ENCODE measurements at places on chromosomes 1 and 21. TPM values are rescaled to one million over a fixed set of nuclear protein-coding genes. Genes with fewer than 3 reads are reported as not detected.
A peak's percentile ranks its signal among the peaks of the same experiment; 100 is the strongest.

RAB29 gene
- 3.0 TPM for total RNA-seq

DNA sequence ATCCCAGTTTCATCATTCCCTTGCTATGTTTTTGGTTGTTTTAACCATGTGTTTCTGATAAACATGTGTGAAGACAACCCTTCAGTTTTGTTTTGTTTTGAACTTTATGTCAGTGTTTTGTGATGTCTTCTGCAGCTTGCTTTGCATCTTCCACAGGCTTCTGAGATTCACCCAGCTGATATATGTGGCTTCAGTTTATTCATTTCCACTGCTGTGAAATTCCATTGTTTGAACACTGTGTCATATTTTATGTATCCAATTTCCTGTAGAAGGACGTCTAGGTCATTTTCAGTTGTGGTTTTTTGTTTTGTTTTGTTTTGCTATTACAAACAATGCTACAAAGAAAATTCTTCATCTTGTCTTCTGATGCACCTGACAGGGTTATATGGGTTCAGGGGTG, 27.2 kb upstream of the SLC26A9 start:
- no peak overlapping the region for H3K27ac ChIP-seq
- peaks cover 2% of the 10 kb centered on the region for H3K4me1 ChIP-seq
- no peaks in the 10 kb centered on the region for H3K36me3 ChIP-seq
- no peak overlapping the region for H3K4me3 ChIP-seq
- DNase-seq: no peak

KPNA6 gene
- 27.7 TPM for total RNA-seq

DNA sequence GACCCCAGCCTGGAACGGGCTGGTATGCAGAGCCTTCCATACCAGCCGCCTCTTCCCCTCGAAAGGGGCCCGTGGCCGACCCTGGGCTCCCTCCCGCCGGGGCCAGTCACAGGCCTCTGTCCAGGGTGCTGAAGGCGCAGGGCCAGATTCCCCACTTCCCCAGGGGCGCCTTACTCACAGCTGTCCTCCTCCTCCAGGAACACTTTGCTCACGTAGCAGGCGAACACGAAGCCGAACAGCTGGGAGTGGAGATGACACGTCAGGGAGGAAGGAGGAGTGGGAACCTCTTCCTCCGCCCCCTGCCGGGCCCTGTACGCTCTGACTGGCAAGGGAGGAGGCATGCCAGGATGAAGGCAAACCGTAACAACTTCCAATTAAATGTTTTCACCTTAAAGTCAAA, 57.3 kb downstream of the NKAIN1 start:
- H3K27me3 ChIP-seq: no peaks in the 10 kb centered on the region
- H3K27ac ChIP-seq: peak overlapping the region; percentile 75
- no peaks in the 10 kb centered on the region for H3K36me3 ChIP-seq
- DNase-seq: peak; percentile 10
- peaks cover 13% of the 10 kb centered on the region for H3K4me1 ChIP-seq

DNA sequence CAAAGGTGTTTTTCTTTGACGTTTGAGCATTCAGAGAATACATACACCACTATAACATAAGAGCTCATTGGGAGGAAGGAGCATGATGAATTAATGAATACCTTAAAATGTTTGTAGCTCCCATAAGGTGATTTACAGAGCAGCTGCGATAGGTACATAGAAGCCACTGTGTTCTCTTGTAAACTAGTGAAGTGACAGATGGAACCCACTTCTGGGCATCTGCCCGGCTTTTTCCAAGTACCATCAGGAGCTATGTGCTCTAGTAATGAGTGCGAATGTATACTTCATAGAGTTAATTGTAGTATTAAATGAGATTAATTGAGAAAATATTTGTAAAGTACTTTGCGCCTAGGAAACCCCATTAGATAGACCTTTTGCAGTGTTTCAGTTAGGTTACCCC, 48.4 kb downstream of the HENMT1 start:
- H3K27ac ChIP-seq: no peak overlapping the region
- no peak overlapping the region for H3K4me3 ChIP-seq
- H3K4me1 ChIP-seq: peaks cover 35% of the 10 kb centered on the region
- no peak for DNase-seq

- no peak overlapping the region for H3K4me3 ChIP-seq
- H3K4me1 ChIP-seq: no peaks in the 10 kb centered on the region
- DNase-seq: no peak
- H3K27ac ChIP-seq: no peak overlapping the region
- no peaks in the 10 kb centered on the region for H3K27me3 ChIP-seq
Observed at GRCh38 chr1:221700948-221701347, 40.9 kb downstream of the DUSP10 start.

APCS gene
- total RNA-seq: not detected

DNA sequence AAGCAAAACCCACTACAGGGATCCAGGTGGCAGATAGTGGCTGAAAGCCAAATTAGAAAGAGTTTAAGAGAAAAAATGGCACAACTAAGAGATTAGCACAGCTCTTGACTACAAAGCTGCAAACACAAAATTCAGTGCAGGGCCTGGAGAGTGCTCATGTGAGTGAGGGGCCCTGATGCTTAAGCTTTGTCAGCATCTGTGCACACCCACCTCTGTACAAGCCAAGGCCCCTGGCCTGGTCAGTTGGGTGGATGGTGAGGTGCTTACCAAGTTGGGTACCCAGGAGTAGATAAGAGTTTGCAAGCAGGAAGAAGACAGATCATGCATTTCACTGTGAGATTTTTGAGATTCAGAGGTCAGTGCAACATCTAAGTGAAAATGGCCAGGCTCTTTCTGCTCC, 62.7 kb upstream of the ATP1B1 start:
- no peaks in the 10 kb centered on the region for H3K27me3 ChIP-seq
- H3K4me1 ChIP-seq: no peaks in the 10 kb centered on the region
- DNase-seq: no peak
- peak overlapping the region; percentile 42 for H3K27ac ChIP-seq
- no peak overlapping the region for H3K4me3 ChIP-seq
- no peaks in the 10 kb centered on the region for H3K36me3 ChIP-seq

DNA sequence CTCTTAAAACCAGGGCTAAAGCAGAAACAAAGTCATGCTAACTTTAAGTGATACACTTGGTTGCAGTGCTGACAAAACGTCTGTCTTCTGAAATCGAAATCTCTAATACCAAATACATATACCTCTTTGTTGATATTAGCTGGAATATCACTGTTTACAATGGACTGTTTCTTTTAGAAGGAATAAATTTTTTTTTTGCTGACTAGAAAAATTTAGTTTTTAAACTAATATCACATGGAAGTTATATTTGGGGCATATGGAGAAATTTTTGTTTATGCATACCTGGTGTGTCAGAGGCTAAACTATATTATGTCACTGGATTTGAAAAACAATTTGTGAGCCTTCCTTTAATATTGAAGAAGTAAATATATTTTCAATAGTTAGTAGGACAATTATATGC, 39.1 kb downstream of the USP25 start:
- no peaks in the 10 kb centered on the region for H3K36me3 ChIP-seq
- H3K4me1 ChIP-seq: no peaks in the 10 kb centered on the region
- H3K4me3 ChIP-seq: no peak overlapping the region
- DNase-seq: no peak

CREG1 gene
- 183 TPM for total RNA-seq

JAM2 gene
- total RNA-seq: 2.3 TPM

DNA sequence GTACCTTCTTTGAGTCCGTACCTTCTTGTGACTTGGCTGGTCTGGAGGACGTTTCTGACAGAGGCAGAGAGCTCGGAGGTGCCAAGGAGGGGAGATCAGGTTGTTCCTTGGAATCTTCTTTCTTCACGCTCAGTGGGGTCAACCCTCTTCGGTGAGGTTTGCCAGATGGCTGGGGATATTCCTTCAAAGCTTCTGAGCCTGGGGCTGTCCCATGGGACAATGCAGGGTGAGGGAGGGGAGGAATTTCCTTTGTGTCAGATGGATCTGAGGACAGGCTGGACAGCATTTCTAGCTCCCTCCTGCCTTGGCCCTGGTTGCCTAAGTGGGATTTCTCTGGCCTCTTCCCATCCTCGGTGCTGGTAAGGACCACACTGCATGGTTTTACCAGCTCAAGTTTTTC, 95.5 kb upstream of the EDN2 start:
- no peaks in the 10 kb centered on the region for H3K27me3 ChIP-seq
- DNase-seq: no peak
- H3K4me1 ChIP-seq: peaks cover 5% of the 10 kb centered on the region
- no peak overlapping the region for H3K4me3 ChIP-seq
- peaks cover 7% of the 10 kb centered on the region for H3K36me3 ChIP-seq

DNA sequence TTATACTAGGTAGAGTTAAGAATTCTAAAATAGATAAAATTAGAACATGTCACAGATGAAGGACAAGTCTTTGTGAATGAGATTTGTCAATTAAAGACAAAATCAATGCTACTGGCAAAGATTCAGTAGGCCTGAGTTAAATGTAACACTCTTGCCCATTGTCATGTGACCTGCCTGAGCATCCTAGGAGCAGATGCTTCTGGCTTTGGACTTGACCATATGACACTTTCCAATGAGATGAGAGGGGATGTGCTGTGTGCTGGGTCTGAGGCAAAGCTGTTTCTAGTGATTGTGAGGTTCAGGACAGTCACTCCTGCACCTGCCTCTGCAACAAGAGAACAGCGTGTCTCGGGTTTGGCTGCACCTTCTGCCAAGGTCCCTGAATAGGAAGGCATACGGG, 144.9 kb downstream of the HIVEP3 start:
- H3K4me1 ChIP-seq: peaks cover 70% of the 10 kb centered on the region
- DNase-seq: no peak
- no peak overlapping the region for H3K4me3 ChIP-seq
- H3K36me3 ChIP-seq: no peaks in the 10 kb centered on the region

- no peak overlapping the region for H3K4me3 ChIP-seq
- peaks cover 27% of the 10 kb centered on the region for H3K4me1 ChIP-seq
- peak overlapping the region; percentile 69 for H3K27ac ChIP-seq
- no peak for DNase-seq
Observed at GRCh38 chr1:226882631-226883409, 12.4 kb downstream of the PSEN2 start.

GRCh38 chr1:77025599-77025998, 158.3 kb downstream of the ST6GALNAC5 start:
- H3K4me1 ChIP-seq: no peaks in the 10 kb centered on the region
- H3K27ac ChIP-seq: no peak overlapping the region
- no peaks in the 10 kb centered on the region for H3K27me3 ChIP-seq
- H3K4me3 ChIP-seq: no peak overlapping the region

DNA sequence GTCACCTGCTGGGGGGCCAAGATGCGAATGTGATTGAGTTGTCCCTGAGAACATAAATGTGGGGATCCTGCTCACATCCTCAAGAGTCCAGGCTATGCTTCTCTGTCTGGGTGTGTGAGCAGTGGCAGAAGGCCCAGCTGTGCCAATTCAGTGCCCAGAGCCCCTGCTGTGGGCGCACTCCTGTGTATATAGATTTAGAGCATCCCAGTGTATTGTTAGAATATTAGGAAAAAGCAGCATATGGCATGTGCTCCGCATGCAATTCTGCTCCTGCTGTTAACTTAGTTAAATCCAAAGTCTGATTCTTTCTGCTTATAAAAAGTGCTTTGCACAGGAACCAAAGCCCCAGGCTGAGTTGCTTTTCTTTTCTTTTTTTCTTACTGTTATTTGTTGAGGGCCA, 37.8 kb downstream of the FAM78B start:
- H3K27ac ChIP-seq: no peak overlapping the region
- no peaks in the 10 kb centered on the region for H3K36me3 ChIP-seq
- H3K27me3 ChIP-seq: no peaks in the 10 kb centered on the region
- no peak for DNase-seq

- H3K4me3 ChIP-seq: no peak overlapping the region
- DNase-seq: no peak
- H3K4me1 ChIP-seq: no peaks in the 10 kb centered on the region
- H3K36me3 ChIP-seq: no peaks in the 10 kb centered on the region
Observed at GRCh38 chr1:55464550-55464949, 249.4 kb upstream of the USP24 start.

- no peaks in the 10 kb centered on the region for H3K36me3 ChIP-seq
- peak overlapping the region; percentile 99 for H3K4me3 ChIP-seq
- H3K27ac ChIP-seq: peak overlapping the region; percentile 95
- peaks cover 47% of the 10 kb centered on the region for H3K4me1 ChIP-seq
- DNase-seq: no peak
Observed at GRCh38 chr1:12230549-12231275, 882 bp downstream of the VPS13D start.

GRCh38 chr1:154931940-154932487, 4.5 kb downstream of the PMVK start:
- peak overlapping the region; percentile 80 for H3K27ac ChIP-seq
- no peaks in the 10 kb centered on the region for H3K27me3 ChIP-seq
- H3K36me3 ChIP-seq: peaks cover 9% of the 10 kb centered on the region

GRCh38 chr1:186206048-186206570, 168.9 kb downstream of the TPR start:
- no peaks in the 10 kb centered on the region for H3K27me3 ChIP-seq
- DNase-seq: no peak
- no peak overlapping the region for H3K4me3 ChIP-seq
- no peaks in the 10 kb centered on the region for H3K4me1 ChIP-seq
- H3K27ac ChIP-seq: no peak overlapping the region
- H3K36me3 ChIP-seq: no peaks in the 10 kb centered on the region

- H3K27me3 ChIP-seq: peaks cover 6% of the 10 kb centered on the region
- no peaks in the 10 kb centered on the region for H3K4me1 ChIP-seq
- H3K4me3 ChIP-seq: no peak overlapping the region
- no peak overlapping the region for H3K27ac ChIP-seq
- DNase-seq: no peak
Observed at GRCh38 chr1:177384461-177384860, 213.7 kb downstream of the BRINP2 start.

GRCh38 chr21:44909719-44910118, 11.0 kb downstream of the ITGB2 start:
- no peaks in the 10 kb centered on the region for H3K27me3 ChIP-seq
- H3K4me3 ChIP-seq: no peak overlapping the region
- no peak overlapping the region for H3K27ac ChIP-seq
- DNase-seq: no peak

COL8A2 gene
- 4.1 TPM for total RNA-seq

GRCh38 chr1:172468296-172468695, 24.4 kb upstream of the PIGC start:
- no peak overlapping the region for H3K4me3 ChIP-seq
- H3K27ac ChIP-seq: no peak overlapping the region
- DNase-seq: no peak
- H3K27me3 ChIP-seq: no peaks in the 10 kb centered on the region
- H3K4me1 ChIP-seq: no peaks in the 10 kb centered on the region

DNA sequence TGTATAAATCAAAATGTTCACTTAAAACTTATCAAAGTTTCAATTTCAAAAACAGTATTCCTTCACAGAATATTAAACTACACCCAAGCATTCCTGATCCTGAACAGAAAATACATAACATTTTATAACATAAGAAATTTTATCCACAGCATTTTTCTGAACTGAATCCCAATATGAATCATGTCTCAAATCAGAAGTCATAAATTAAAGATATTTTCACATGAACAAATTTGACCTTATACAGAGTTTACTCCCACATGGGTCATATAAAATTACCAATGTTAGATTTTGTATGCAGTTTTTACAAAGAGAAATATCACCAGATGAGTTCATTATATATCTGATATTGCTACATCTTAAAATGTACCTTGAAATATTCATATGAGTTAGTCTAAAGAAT, 48.6 kb upstream of the ASPM start:
- no peaks in the 10 kb centered on the region for H3K27me3 ChIP-seq
- no peak overlapping the region for H3K27ac ChIP-seq
- H3K4me3 ChIP-seq: no peak overlapping the region
- no peaks in the 10 kb centered on the region for H3K36me3 ChIP-seq
- no peak for DNase-seq
- H3K4me1 ChIP-seq: peaks cover 57% of the 10 kb centered on the region
